ENCODE measurements at places on chromosomes 2 and 18.
A peak's percentile ranks its signal among the peaks of the same experiment; 100 is the strongest.

DNA sequence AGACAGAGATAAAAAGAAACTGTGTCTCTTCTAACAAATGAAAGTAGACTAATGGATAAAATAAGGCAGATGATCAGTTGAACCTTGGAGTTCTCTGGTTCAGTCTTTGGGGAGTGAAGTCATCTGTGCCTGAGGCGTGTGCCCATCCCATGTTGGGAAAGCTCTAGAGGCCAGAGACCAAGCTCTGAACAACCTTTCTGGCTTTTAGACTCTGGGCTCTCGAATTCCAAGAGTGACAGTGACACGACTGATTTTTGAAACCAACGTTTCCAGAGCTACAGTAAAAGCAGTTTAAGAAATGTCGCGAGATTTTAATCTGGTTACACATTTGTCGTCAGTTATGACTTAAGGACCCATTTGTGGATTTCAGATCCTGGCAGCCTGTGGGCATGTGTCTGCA lies 83.7 kb upstream of the APCDD1 start:
- DNase-seq, result no peak
- H3K4me1 ChIP-seq, result no peaks in the 10 kb centered on the region
- H3K27ac ChIP-seq, result no peak overlapping the region
- H3K27me3 ChIP-seq, result peaks cover 29% of the 10 kb centered on the region

- peaks cover 69% of the 10 kb centered on the region for H3K4me1 ChIP-seq
- peaks cover 29% of the 10 kb centered on the region for H3K36me3 ChIP-seq
- peak; percentile 46 for DNase-seq
- no peaks in the 10 kb centered on the region for H3K27me3 ChIP-seq
- H3K27ac ChIP-seq, result peak overlapping the region; percentile 96
These were observed 37.5 kb upstream of the WIPF1 start for GRCh38 chr2:174635015-174635593.

DNA sequence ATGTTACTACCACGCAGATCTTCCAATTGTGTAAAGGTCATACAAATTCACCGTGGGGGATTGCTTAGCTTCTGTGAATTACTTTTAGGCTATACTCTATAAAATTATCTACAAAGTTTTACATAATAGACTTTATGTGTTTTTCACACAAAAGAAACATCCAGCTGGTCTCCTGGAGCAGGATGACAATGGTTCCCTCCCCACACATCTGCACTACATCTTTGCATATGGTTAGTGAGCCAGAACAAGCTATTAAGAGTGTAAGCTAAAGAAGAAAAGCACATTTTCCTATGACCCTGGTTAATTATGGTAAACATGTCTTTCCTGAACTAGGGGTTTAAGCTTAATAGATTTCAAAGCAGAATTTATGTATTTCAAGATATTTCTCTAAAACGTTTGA lies 295.1 kb downstream of the ASXL3 start:
- H3K27me3 ChIP-seq, result no peaks in the 10 kb centered on the region
- no peaks in the 10 kb centered on the region for H3K36me3 ChIP-seq
- H3K27ac ChIP-seq, result no peak overlapping the region
- no peak overlapping the region for H3K4me3 ChIP-seq

GRCh38 chr2:208234786-208235185 lies 20.1 kb downstream of the IDH1 start:
- no peak overlapping the region for H3K4me3 ChIP-seq
- H3K27me3 ChIP-seq, result no peaks in the 10 kb centered on the region
- no peak overlapping the region for H3K27ac ChIP-seq
- H3K4me1 ChIP-seq, result peaks cover under 1% of the 10 kb centered on the region
- peaks cover 31% of the 10 kb centered on the region for H3K36me3 ChIP-seq

DNA sequence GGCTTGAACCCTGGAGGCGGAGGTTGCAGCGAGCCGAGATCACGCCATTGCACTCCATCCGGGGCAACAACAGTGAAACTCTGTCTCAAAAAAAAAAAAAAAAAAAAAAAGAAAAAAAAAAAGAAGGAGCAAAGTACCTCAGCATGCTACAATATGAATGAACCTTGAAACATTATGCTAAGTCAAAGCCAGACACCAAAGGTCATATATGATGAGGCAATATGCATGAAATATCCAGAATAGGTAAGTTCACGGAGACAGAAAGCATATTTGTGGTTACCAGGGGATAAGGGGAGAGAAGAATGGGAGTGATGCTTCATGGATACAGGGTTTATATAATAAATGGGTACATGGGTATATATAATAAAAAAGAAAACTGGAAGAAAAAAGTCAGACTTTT lies 93.3 kb downstream of the PRELID3A start:
- H3K27me3 ChIP-seq, result no peaks in the 10 kb centered on the region
- peaks cover 4% of the 10 kb centered on the region for H3K4me1 ChIP-seq
- no peak overlapping the region for H3K4me3 ChIP-seq
- peaks cover 3% of the 10 kb centered on the region for H3K36me3 ChIP-seq
- no peak overlapping the region for H3K27ac ChIP-seq

DNA sequence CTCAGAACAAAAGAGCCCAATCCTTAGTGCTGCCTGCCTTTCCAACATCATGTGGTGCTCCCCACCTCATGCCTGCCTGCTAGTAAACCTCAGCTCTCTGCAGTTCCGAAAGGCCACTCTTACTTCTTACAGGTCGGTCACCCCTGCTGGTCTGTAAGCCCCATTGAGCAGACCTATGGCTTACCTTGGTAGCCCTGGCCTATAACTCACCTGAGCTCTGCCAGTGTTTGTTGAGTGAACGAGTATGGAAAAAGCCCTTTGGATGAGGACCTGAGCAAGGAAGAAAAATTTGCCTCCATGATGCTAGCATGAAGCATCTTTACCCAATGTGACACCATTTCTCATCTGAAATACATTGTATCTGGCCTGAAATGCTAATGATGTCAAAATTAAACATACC lies 83.3 kb downstream of the LIPG start:
- no peaks in the 10 kb centered on the region for H3K4me1 ChIP-seq
- no peak overlapping the region for H3K4me3 ChIP-seq
- H3K27me3 ChIP-seq, result peaks cover 27% of the 10 kb centered on the region
- no peak overlapping the region for H3K27ac ChIP-seq
- DNase-seq, result no peak

DNA sequence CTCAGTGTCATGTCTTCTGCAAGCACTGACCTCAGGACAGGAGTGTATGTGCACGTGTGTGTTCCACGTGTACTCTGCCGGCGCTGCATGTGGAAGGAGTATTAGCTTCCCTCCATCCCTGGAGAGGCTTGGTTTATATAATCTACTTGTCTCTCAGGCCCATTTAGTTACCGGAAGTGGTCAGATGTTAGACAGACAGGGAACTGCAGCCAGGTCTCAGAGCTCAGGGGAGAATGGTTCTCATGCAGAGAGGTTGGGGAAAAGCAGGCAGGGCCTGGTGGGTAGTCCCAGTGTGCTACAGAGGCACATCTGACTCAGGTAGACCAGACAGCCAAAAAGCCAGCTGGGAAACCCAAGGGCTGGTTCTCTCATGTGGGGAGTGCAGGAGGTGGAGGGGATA lies 167.9 kb downstream of the CTIF start:
- no peak for DNase-seq
- H3K27me3 ChIP-seq, result no peaks in the 10 kb centered on the region
- H3K4me1 ChIP-seq, result no peaks in the 10 kb centered on the region
- H3K4me3 ChIP-seq, result no peak overlapping the region
- peak overlapping the region; percentile 49 for H3K27ac ChIP-seq

GRCh38 chr2:176636401-176636800 lies 367.2 kb downstream of the MTX2 start:
- peaks cover 3% of the 10 kb centered on the region for H3K4me1 ChIP-seq
- no peak overlapping the region for H3K27ac ChIP-seq
- H3K27me3 ChIP-seq, result peaks cover 35% of the 10 kb centered on the region
- H3K4me3 ChIP-seq, result no peak overlapping the region

Measured in effector memory CD8-positive, alpha-beta T cell (primary cell).